ENCODE measurements at places on chromosomes 2 and 18.

- DNase-seq = no peak
Observed at GRCh38 chr18:75066021-75066880, 142.7 kb downstream of the PTGR3 start.

DNA sequence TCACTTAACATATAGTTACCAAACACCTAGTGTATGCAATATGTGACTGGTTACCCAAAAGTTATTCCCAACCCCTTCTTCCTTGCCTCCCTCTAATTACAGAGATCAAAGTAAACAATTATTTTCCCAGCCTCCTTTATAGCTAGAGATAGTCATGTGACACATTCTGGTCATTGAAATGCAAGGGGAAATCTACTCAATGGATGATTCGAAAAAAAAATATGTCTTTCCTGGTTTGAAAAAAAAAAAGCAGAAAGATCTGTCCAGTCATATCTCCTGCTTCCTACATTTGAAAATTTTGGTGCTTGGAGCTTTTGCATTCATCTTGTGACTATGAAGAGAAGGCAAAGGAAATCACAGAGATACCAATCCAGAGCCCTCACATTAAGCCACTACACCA, 27.6 kb upstream of the UGP2 start:
- DNase-seq = no peak

DNA sequence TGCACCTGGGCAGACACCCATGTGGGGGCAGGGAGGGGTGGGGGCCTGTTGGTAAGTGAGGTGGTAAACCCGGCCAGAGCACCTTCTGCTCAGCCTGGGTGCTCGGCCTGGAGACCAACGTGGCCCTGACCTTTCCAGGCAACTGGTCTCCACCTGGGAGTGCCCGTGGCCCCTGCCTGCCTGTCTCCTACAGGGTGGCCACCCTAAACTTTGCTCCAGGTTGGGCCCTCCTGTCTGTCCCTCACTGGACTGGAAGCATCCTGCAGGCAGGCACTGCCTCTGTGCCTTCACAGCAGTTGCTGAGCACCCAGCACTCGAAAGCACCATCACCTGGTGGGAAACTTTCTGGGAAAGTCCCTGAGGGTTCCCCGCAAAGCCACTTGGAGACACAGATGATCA, 171.3 kb downstream of the TWIST2 start:
- no peak for DNase-seq

GRCh38 chr2:98911376-98912154, 24.5 kb downstream of the CRACDL start:
- no peak for DNase-seq

- DNase-seq = no peak
Observed at GRCh38 chr18:2900684-2901422, 54.0 kb downstream of the EMILIN2 start.

DNA sequence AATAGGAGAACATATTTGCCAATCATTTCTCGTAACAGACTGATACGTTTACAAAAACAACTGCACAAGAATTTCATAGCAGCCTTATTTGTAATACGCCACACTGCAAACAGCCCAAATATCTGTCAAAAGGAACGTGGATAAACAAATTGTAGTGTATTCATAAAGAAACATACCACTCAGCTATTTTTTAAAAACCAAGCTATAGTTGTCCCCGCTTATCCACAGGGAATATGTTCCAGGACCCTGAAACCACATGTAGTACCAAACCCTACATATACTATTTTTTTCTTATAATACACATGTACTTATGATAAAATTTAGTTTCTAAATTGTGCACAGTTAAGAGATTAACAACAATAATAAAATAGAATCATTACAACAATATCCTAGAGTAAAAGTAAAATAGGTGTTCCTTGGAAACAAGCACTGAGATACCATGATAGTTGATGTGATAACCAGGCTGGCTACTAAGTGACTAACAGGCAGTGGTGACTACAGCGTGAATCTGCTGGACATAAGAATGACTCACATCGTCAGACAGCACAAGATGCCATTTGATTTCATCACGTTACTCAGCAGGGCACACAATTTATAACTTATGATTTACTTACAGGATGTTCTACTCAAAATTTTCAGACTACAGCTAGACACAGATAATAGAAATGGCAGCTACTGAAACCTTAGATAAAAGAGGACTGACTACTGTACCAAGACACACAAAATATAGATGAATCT, 367.4 kb downstream of the NCKAP5 start:
- DNase-seq = no peak

GRCh38 chr2:136154384-136154783, 36.4 kb upstream of the CXCR4 start:
- no peak for DNase-seq

- no peak for DNase-seq
Observed at GRCh38 chr2:85342156-85342555, 12.2 kb downstream of the RETSAT start.
